ENCODE measurements at places on chromosomes 1 and 21. TPM values are rescaled to one million over a fixed set of nuclear protein-coding genes. Genes with fewer than 3 reads are reported as not detected.

- no peaks in the 10 kb centered on the region for H3K36me3 ChIP-seq
- no peak overlapping the region for H3K27ac ChIP-seq
- no peaks in the 10 kb centered on the region for H3K27me3 ChIP-seq
- DNase-seq: no peak
- no peaks in the 10 kb centered on the region for H3K4me1 ChIP-seq
- no peak overlapping the region for H3K4me3 ChIP-seq
Measured at GRCh38 chr1:29808141-29808995, 572.0 kb downstream of the PTPRU start.

GRCh38 chr1:206896261-206896660 lies 982 bp upstream of the IL24 start:
- H3K36me3 ChIP-seq: no peaks in the 10 kb centered on the region
- no peak for DNase-seq
- H3K27me3 ChIP-seq: no peaks in the 10 kb centered on the region
- no peak overlapping the region for H3K4me3 ChIP-seq
- H3K27ac ChIP-seq: no peak overlapping the region
- peaks cover 53% of the 10 kb centered on the region for H3K4me1 ChIP-seq

DNA sequence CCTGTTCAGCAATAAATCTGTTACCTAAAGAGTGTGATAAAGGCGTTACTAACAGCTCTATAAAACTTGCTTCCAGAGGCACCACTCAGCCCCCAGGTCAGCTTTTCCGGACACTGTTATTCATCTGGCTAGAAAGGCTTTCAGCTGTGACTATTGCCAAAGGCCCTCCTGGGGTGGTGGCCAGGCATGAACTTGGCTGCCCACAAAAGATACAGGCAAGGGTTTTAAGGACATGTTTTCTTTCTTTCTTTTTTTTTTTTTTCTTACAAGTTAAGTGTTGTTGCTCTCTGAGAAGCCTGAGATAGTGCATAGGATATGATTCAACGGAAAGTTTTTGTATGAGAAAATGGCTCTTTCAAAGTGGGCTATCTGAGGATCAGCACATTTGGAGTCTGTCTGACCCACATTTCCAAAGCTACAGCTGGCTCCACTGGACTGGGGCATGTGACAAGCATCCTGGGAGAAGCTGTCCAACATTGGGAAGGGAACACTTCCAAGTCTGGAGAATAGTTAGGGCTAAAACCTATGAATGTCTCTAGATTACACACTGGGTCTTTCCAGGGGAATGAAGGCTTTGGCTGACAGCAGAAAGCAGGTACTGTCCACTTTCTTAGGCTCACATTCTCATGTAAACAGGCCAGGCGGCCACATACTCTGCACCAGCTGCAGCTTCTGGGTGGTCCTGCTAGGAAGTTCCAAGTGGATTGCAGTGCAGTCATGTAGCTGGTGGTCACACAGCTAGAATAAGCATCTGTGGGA lies 639.7 kb downstream of the LMO4 start:
- no peaks in the 10 kb centered on the region for H3K27me3 ChIP-seq
- no peak for DNase-seq
- H3K4me3 ChIP-seq: no peak overlapping the region
- H3K36me3 ChIP-seq: no peaks in the 10 kb centered on the region

- H3K36me3 ChIP-seq: no peaks in the 10 kb centered on the region
- DNase-seq: no peak
- peaks cover 6% of the 10 kb centered on the region for H3K27me3 ChIP-seq
- peaks cover 4% of the 10 kb centered on the region for H3K4me1 ChIP-seq
- H3K4me3 ChIP-seq: no peak overlapping the region
Measured at GRCh38 chr1:230570724-230571360, 71.4 kb upstream of the COG2 start.

The LCE2B gene
- total RNA-seq: not detected

The CD244 gene
- total RNA-seq: 0.21 TPM

- H3K4me1 ChIP-seq: no peaks in the 10 kb centered on the region
- H3K4me3 ChIP-seq: no peak overlapping the region
- H3K27ac ChIP-seq: no peak overlapping the region
- DNase-seq: no peak
Measured at GRCh38 chr1:152061952-152062351, 25.1 kb upstream of the S100A11 start.

- DNase-seq: no peak
- peak overlapping the region; percentile 95 for H3K27ac ChIP-seq
- no peaks in the 10 kb centered on the region for H3K27me3 ChIP-seq
- H3K4me3 ChIP-seq: no peak overlapping the region
- no peaks in the 10 kb centered on the region for H3K36me3 ChIP-seq
Measured at GRCh38 chr1:41741244-41741643, 177.5 kb downstream of the HIVEP3 start.

DNA sequence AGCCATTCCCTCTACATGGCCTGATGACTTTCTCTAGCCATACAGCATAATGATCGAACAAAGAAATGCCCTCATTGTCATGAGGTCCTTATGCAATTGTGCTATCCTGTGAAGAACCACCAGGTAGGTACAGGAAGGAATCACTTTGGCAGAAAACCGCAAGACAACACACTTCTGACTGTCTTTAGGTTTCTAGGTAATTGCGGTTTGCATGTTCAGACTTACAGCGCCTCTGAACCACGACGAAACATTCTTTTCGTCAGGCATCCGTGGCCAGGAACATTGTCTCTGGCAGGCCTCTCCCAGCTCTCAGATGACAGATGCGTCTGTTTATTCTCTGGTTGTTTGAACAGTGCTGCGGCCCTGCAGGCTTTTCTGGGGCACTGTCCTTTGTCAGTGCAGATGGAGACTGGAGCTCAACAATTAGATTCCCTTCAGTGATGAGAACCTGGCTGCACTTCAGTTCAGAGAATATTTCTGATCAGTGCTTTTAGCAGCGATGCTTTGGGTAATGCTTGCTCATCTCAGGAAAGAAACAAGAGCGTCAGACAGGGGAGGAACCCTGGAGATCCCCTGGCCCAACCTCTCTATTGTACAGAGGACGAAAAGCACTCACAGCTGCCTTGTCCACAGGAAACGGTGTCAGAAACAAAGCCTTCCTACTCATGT lies 63.4 kb downstream of the B3GALT5 start:
- no peaks in the 10 kb centered on the region for H3K36me3 ChIP-seq
- H3K27ac ChIP-seq: no peak overlapping the region
- H3K4me3 ChIP-seq: no peak overlapping the region
- H3K27me3 ChIP-seq: no peaks in the 10 kb centered on the region

GRCh38 chr1:119774746-119775490 lies 6.2 kb upstream of the HMGCS2 start:
- DNase-seq: no peak
- peaks cover 20% of the 10 kb centered on the region for H3K27me3 ChIP-seq
- H3K27ac ChIP-seq: no peak overlapping the region

The OR2L8 gene
- total RNA-seq: 0.21 TPM

The TEDDM1 gene
- total RNA-seq: not detected

All from activated T-helper 2 cell treated with anti-CD3 and anti-CD28 coated beads, Interferon-gamma antibody, Interleukin-2, Interleukin-4, amounts not matched to agents 10 μg/mL and 5 μg/mL and 100 μg/mL, durations not matched to agents 14 hours and 24 hours and 36 hours (primary cell).